ENCODE measurements at places on chromosomes 5 and 9. TPM values are rescaled to one million over a fixed set of nuclear protein-coding genes. Genes with fewer than 3 reads are reported as not detected.

DNA sequence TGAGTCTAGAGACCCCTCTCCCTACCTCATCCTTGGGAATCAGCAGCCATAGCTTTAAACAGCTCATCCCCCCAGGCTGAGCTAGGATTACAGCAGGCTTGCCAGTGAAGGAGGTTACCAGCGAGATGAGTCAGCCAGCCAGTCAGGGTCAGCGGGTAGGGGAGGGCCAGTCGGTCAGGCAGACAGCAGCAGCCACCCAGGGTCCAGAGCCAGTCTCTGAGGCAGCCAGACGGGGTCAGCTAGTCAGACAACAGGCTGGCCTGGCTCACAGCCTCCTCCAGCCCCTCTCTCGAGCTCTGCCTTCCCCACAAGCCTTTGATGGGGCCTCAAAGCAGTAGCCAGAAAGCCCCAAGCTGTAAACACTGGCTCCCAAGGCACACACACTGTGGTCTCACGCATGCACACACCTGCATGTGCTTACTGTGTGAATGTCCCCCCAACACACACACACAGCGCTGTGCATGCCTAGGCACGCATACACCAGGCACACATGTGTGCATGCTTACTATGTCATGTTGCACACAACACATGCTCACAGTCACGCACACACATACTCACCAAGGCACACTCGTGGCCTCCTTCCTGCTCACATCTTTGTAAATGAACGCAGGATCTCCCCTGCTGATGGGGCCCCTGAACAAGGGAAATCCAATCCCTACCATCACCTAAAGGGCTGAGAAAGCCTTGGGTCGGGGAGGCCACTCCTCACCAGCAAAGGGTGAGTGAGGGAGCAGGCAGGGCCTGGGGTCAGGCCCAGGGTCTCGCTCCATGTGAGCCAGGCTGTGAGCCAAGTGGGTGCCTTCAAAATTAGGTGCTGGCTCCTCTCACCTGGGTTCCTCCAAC is 28.2 kb upstream of the CPLX2 start:
- no peak for DNase-seq

DNA sequence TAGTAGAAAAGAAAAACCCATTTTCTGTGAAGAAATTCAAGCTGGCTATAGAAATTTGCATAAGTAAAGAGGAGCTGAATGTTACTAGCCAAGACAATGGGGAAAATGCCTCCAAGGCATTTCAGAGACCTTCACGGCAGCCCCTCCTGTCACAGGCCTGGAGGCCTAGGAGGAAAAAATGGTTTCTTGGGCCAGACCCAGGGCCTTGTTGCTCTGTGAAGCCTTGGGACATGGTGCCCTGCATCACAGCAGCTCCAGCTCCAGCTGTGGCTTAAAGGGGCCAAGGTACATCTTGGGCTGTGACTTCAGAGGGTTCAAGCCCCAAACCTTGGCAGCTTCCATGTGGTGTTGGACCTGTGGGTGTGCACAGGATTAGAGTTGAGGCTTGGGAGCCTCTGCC is 130.0 kb upstream of the DMRTA1 start:
- DNase-seq: no peak

GRCh38 chr5:97095318-97095732 is 47.1 kb downstream of the LIX1 start:
- DNase-seq: no peak

Gene SLC27A6
- total RNA-seq: not detected

DNA sequence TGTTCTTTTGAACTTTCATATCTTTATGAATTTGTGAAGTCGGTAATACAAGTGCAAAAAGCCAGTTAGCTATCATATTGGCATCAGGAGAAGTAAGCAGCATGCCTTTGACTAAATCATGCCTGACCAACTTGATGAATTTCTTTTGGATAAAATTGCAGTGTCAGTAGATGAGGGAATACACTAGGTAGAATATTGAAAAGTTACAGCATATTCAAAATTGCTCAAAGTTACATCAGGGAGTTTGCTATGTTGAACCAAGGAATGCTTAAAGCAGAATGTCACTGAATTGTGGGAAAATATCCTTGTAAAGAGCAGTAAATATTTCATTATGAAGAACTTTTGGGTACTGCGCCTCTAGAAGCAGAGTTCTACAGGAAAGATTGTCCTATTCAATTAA is 87.1 kb upstream of the TLX3 start:
- no peak for DNase-seq

Gene LSM11
- 6.7 TPM for total RNA-seq

GRCh38 chr5:127192150-127192549 is 98.4 kb upstream of the MEGF10 start:
- DNase-seq: no peak

DNA sequence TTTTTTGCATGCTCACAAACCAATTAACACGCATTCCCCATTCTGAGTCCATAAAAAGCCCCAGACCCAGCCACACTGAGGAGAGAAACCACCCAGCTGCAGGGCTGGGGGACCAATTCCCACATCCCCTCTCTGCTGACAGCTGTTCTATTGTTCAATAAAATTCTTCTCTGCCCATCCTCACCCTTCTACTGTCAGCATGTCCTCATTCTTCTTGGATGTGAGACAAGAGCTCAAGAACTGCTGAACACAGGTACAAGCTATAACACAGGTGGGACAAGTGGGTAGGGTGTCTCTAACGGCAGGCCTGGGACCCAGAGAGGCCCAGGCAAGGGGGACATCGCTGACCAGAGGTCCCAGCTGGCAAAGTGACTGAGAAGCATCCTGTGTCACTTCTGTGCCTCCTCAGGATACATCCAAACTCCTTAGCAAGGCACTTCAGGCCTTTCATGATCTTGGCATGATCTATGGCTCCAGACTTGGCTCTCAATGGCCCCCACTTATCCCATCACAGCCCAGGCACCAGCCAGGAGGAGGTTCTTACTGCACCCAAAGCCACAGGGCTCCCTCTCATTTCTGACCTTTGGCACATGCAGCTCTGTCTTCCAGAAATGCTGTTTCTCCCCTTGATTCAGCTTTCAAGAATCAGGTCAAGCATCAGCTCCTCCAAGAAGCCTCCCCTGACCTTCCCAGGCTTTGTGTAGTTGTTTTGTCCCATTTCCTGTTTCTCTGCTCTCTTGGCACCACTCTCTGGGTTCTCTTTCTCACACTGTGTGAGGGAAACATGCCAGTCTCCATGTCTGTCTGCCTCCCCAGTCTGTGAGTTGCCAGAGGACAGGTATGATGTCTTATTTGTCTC is 7.3 kb upstream of the ALDH1B1 start:
- no peak for DNase-seq

DNA sequence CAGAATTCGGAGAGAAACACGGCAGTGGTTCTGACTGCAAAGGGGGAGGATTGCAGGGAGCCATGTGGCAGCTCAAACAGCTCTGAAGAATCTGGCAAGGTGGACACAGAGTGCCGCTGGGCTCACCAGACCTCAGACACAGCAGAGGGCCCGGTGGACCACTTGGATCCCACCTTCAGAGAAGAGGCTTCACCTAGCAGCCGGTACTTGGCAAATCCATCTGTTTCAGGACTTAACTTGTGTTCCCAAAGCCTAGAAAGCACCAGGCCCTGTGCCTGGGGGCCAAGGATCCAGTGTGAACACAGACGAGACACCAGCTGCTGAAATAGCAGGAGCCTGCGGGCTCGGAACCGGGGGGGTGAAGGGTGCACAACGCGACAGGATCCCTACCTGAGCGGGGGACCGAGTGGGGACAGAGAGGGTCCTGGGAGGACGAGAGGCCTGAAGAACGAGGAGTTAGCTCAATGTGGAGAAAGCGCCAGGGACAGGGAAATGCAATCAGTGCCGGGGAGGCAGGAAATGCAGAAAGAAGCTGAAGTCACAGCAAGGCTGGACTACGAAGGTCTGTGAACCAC is 44.6 kb downstream of the BTNL9 start:
- no peak for DNase-seq

- DNase-seq: no peak
Measured at GRCh38 chr5:148794275-148794674, 32.1 kb upstream of the ADRB2 start.

Gene SAPCD2
- 15.2 TPM for total RNA-seq

GRCh38 chr5:17441351-17441750 is 56.7 kb upstream of the TAF11L2 start:
- no peak for DNase-seq

DNA sequence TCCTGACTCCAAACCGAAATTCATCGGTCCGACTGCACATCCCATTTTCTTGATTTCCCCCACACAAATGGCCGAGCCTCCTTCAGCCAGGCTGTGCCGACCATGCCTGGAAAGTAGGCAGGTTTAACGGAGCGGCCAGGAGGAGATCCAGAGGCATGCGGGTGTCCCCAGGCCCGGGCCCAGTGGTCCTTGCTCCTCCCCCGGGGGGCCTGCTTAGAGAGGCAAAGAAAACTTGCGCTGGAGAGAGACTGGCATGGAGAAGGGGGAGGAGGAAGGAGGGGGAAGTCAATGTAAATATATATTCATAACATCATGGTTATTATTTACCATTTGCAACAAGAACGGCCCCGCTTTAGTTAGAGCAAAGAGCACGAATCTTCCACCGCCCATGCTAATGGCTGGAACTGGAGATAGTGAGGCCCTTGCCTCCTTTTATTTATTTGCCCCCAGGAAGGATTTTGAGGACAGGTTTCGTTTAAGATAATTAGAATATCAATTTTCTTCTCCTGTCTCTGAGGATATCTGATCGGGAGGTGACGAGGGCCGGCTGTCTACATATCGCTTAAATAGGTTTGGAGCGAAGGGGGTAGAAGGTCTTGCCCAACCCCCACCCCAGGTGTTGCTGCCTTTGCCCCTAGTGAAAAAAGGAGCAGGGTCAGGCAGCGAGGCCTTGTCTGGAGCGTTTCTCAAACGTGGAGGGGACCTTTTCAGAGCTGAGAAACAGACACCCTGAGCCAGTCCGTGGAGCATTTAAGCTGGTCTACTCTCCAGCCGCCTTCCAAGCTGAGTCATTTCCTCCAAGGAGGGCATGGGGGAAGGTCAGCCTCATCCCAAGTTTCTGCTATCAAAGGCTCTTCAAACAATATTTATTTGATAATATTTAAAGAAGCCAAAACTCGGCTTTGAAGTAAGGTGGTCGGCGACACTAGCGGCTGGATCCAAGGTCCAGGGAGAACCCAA is 2.5 kb downstream of the BARHL1 start:
- DNase-seq: no peak

DNA sequence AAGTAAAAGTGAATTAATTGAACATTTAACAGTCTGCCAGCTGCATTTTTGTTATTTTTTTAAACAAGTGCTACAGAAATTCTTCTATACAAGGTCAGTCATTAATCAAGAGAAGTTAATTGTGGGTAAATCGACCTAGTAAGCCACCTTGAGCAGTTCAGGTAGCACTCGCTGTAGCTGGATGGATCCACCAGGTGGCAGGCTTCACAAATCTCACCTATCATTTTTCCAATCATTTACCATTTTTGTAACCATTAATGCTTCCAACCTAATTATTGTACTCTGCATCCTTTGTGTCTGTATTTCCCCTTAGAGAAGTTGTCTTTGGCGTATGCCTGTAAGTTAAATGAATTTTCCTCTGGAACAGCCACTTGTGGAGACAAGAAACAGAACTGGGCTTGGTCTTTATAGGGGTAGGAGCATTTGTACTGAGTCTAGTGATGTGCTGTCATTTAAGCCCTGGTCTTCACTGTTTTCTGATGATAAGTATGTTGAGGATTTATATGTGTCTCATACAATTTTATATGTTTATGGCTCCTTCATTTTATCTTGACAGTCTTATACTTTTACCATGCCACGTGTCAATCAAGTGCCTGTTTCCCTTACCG is 39.5 kb downstream of the CD180 start:
- no peak for DNase-seq

Gene NDFIP1
- 97.3 TPM for total RNA-seq

- no peak for DNase-seq
Measured at GRCh38 chr5:180139731-180140055, 68.1 kb upstream of the RNF130 start.

GRCh38 chr5:63155310-63155631 is 576.7 kb downstream of the LRRC70 start:
- no peak for DNase-seq
